Activated CD8-positive, alpha-beta memory T cell treated with anti-CD3 and anti-CD28 coated beads, Interleukin-2, amount 50 U/mL, for 48 hours (primary cell): ENCODE measurements at places on chromosomes 4 and X.

DNA sequence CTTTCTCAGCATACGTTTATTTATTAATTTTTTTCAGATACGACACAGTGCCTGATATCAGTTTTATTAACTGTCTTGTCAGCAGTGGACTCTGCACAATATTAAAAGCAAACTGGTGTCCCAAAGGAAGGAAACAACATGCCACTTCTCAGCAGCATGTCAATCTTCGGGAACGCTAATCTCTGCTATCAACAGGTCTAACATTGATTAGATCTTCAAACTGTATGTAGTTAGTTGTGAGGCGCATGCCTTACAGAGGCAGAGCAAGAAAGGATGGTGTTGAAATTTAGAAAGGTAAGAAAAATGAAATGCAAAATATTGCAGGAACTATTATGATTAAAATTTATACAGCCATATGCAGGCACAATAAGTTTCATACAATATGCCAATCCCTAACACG is 233.7 kb upstream of the NDST3 start:
- DNase-seq: no peak

DNA sequence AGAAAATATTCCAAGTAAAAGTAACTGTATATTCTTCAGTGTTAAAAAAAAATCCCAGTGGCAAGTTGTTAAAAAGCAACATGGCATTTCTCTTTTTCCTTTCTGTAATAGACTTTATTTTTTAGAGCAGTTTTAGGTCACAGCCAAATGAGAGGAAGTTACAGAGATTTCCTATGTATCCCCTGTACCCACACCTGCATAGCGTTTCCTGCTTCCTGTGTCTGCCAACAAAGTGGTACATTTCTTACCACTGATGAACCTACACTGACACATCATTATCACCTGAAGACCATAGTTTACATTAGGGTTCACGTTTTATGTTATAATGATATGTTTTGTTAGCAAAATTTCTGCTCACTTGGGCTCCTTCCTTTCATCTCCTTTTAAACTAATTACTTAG is 124.7 kb downstream of the GPAT3 start:
- no peak for DNase-seq

DNA sequence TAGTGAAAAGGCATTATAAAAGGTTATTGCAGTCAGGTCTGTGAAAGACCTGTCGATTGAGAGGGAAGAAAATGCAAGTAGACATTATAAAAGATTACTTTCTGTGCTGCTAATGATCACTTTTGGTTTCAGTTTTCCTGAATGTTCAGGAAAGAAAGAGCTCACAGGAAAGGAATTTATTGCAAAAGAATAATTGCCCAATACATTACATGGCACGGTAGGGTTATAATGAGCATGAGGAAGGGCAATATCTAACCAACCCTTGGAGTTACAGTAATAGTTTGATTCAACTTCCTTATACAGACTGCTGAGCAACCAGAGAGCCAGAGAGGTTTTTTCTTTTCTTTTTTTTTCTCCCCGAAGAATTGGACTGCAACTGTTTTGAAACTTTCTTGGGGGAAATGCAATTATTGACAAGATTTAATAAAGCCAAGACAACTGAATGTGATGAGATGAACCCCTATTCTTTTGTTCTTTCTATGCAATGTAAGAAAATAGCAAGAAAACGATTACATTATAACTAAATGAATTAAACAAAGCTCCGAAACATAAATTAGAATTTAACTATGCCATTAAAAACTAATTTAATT is 247.0 kb downstream of the C4orf33 start:
- no peak for DNase-seq

GRCh38 chrX:129653971-129654651 is 645 bp downstream of the APLN start:
- no peak for DNase-seq

DNA sequence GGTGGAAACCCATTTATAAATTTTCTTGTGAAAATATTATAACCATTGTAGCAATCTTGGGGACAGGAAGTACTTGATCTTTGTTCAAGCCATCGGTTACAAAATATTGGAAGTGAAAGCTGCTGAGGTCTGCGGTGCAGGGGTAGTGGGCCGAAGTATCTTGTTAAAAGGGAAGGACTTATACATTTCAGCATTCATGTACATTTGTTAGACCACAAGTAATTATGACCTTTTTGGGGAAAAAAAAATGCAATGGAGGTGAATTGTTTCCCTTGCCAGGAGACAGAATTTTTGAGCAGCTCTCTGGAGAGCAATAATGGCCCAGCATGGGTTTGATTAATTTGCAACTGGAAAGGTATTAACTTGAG is 121.3 kb downstream of the EGF start:
- no peak for DNase-seq

GRCh38 chr4:40281913-40282312 is 53.2 kb upstream of the CHRNA9 start:
- DNase-seq: no peak

GRCh38 chrX:94758130-94758529 is 1084.1 kb downstream of the FAM133A start:
- no peak for DNase-seq
